Diencephalon (tissue), 1 donor: ENCODE measurements at places on chromosomes 6 and 20. TPM values are rescaled to one million over a fixed set of nuclear protein-coding genes. Genes with fewer than 3 reads are reported as not detected.

The PGC gene
- not detected for total RNA-seq

The VSTM2L gene
- 55.1 TPM for total RNA-seq

The IRF4 gene
- not detected for total RNA-seq

The PTCRA gene
- not detected for total RNA-seq

The EPHA7 gene
- 87.4 TPM for total RNA-seq

The ENPP1 gene
- total RNA-seq, result 3.0 TPM

The BANF2 gene
- not detected for total RNA-seq

The OR12D3 gene
- total RNA-seq, result not detected

The KCNQ5 gene
- total RNA-seq, result 5.5 TPM

The CEP43 gene
- total RNA-seq, result 55.4 TPM

The IL22RA2 gene
- total RNA-seq, result 0.23 TPM

The COL11A2 gene
- total RNA-seq, result 2.3 TPM

The SYNDIG1 gene
- 18.0 TPM for total RNA-seq

The GID8 gene
- 50.3 TPM for total RNA-seq

The HLA-DPA1 gene
- 2.1 TPM for total RNA-seq

The CCN2 gene
- 5.5 TPM for total RNA-seq

The RPRD1B gene
- 36.7 TPM for total RNA-seq

The RIMS4 gene
- total RNA-seq, result 48.2 TPM

The BTNL2 gene
- not detected for total RNA-seq

The BCAS4 gene
- 17.8 TPM for total RNA-seq

The SYCP2 gene
- 4.2 TPM for total RNA-seq

The OPRL1 gene
- total RNA-seq, result 33.4 TPM

The WFDC6 gene
- total RNA-seq, result not detected

The C20orf202 gene
- total RNA-seq, result 0.46 TPM

The BPIFB4 gene
- not detected for total RNA-seq

The BMP2 gene
- total RNA-seq, result 6.7 TPM
